ENCODE measurements at places on chromosomes 2 and 18.

DNA sequence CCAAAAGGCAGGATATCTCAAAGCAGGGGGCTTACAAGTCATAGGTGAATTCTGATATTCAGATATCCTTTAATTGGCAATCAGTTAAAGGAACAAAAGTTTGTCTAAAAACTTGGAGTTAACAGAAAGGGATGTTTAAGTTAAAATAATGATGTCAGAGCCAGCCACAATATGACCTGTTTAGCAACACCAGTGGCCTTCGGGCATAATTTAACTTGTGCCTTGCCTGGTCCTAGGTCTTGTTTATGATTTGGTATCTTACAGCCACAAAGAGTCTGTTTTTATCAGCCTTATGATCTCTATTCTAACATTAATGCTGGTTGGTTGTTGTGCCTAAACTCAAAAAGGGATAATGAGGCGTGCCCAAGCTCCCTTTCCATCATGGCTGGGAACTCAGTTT is 252.9 kb downstream of the RNF152 start:
- no peak for DNase-seq

GRCh38 chr2:173355132-173355865 is 627 bp downstream of the CDCA7 start:
- no peak for DNase-seq

DNA sequence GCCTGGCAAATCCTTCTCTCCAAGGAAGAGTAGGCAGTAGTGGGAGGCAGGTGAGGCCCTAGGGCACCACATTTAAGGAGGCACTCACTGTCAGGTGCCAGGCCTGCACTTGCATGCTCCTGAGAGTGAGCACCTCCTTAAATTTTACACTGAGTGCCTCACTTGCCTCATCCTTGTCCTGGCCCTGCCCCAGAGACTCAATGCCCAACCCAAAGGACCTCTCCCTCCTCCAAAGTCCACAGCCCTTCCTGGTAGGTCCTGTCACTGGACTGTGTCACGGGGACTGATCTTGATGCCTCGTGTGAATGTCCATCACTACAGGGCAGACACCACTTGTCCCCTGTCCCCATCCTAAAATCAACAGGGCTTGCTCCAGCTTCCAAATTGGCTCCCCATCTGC is 235.6 kb downstream of the ZBTB7C start:
- DNase-seq = no peak

- DNase-seq = no peak
Measured at GRCh38 chr2:203763938-203764664, 57.7 kb downstream of the CD28 start.

DNA sequence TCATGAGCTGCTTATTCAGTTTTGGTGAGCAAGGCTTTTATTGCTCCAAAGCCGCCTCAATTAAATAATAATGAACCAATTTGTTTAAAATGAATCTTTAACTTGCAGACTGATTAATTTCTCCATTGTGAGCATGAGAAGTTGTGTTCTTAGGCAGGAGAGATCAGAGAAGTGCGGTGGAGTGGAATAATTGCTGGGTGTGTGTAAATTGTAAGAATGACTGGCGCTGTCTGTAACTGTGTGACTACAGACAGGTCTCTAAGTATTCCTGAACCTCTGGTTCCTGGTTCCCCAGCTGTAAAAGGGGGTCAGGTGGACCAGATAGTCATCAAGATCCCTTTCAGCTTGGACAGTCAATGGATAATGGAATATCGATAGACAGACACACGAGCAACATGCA is 98.0 kb upstream of the EFEMP1 start:
- DNase-seq = no peak

DNA sequence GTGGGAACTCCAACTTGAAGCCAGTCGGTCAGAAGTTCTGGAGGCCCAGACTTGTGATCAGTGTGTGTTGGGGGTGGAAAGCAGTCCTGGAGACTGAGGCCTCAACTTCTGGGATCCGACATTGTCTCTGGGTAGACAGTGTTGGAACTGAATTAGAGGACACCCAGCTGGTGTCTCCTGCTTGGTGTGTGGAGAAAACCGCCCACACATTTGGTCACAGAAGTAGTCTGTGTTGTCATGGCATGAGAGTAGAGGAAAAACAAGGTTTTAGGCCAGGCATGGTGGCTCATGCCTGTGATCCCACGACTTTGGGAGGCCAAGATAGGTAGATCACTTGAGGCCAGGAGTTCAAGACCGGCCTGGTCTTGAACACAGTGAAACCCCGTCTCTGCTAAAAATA is 51.5 kb downstream of the PUM2 start:
- DNase-seq = no peak

DNA sequence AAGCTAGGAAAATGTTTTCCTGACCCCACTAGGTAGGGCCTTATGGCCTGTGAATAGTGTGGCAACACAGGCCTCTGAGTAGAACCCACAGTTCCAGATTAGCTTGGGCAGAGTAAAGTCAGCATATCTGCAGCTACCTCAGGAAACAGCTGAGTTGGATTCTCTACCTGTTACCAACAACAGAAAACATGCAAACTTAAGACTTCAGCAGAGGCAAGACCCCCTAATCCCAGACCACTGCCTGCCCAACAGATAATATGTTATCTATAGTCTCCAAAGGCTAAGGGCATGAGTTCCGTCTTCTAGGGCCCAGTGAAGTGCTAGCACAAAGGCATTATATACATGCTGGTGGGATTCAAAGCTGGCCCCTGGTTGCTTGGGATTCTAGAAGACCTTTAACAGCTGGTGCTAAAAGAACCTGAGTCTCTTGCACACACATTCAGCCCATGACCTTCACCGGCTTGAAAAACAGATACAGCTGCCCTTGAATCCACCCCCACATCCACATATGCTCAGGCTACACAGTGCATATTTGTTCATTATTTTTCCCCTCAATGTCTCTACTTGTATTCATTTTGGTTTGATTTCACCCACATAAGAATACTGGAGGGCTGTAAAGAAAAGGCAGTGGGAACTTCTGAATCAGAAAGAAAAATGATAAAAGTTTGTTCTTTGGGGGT is 13.5 kb upstream of the UBXN4 start:
- DNase-seq = no peak

GRCh38 chr2:237896956-237897355 is 37.5 kb downstream of the RAMP1 start:
- no peak for DNase-seq

DNA sequence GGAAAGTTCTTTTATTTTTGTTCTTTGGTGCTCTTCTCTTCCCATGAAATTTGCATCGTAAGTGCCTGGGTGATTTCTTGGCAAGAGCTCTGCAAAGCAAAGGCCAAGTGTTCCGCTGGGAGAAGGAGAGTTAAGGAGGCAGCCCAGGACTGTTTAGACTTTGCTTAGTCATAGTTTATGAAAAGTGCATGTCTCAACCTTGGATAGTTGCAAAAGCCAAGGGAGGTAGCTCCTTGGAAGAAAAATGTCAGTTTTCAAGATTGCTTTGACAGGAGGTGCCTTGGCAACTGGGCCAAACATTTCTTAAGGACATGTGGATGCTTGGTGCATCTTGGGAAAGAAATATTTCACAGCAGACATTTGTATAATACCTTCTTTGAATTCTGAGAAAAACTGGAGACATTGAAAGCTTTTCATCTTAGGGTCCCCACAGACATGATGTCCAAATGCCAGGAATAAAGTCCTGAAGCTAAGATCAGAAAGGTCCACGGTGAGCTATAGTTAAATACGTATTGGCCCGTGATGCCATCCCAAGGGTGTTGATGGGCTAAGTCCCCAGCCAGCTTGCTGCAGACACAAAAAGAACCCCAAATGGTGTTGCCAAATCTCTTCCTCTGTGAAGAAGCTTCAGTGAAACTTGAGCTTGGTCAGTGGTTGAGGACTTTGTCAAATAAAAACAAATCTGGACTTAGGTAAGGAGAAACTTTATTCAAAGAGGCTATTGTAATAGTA is 96.3 kb upstream of the THUMPD2 start:
- no peak for DNase-seq

DNA sequence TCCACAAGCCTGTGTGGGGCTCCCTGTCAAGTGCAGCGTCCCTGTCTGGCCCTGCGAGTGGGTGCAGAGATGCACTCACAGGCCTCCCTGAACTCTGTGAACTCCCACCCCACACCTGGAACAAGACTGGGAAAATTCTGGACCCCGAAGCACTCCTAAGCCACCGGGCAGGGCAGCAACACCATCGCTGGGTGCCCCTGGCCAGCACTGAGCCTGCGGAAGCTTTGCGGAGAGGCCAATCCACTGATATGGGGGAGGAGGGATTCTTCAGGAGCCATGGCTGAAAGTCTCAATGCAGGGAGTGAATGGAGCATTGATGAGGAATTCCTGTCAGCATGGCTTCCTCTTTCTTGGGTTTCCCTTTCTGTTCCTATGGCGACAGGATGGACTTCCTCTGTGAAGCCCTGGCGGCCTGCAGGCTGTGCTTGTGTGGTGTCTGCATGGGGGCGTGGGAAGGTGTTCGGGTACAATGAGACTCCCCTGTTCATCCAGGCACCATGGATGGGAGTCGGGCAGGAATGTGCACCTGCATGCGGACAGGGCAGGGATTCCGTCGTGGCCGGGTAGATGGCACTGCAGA is 15.1 kb downstream of the TRIB2 start:
- DNase-seq = no peak

- no peak for DNase-seq
Measured at GRCh38 chr2:68487773-68488355, 20.5 kb downstream of the APLF start.

GRCh38 chr18:58881477-58881876 is 16.8 kb downstream of the ZNF532 start:
- no peak for DNase-seq

DNA sequence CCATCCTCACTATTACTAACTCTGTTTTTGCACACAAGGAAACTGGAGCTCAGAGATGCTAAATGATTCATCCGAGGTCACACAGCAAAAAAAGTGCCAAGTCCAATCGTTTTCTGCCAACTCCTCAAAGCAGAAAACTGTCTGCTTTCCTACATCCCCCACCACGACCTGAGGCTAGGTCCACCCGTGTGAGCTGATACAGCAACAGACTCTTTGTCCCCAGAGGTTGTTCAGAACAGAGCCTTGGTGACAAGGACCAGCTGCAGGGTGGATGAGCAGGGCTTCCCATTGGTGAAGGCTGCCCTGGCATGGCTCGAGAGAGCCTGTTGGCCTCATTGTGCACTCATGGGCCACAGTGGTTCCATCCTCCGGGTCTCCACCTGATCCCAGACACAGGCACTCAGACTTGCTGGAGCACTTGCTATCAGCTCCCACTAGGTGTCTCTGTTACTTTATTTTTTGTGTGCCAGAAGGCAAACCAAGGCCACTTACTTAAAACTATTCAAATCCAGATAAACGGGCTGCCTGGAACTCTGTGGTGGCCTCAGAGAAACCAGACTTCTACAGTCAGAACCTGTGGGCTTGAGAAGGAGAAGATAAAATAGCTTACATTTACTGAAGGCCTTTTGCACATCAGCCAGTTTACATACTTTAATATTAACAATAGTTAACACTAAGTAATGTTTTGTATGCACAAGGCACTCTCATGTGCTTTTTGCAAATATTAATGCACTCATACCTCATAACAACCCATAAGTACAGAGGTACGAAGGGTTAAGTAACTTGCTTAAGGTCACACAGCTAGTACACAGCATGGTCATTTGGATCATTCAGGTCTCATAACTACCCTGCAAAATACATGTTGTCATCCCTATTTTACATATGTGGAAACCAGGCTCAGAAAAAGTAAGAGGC is 62.9 kb upstream of the CTIF start:
- DNase-seq = peak; percentile 30

- DNase-seq = no peak
Measured at GRCh38 chr2:239461291-239462190, 60.7 kb upstream of the HDAC4 start.

DNA sequence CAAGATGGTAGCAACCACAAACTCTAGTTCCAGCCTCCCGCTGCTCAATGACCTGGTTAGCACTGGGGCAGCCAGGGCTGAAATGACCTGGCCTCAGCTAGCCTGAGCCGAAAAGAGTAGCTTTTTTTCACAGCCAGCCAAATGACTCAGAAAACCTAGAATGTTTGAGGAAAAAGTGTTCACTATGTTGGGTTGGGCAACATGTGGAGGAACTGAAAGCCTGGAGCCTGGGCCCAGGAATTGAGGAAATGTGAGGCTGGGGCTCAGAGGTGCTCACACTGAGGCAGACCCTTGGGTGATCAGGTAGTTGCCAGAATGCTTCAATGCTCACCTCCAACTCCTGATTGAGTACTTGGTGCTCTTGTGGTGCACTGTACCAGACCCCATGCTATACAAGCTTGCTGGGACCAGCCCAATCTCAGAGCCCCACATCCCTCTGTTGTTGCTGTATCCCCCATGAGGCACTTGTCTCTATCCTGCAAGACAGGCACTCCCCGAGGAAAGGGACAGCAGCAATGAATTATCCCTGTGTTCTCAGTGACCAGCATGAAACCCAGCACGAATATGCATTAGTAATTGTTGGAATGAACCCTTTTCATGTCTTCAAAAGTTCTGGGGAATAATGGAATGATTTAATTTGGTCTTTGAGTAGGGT is 116.2 kb downstream of the USP34 start:
- DNase-seq = no peak

DNA sequence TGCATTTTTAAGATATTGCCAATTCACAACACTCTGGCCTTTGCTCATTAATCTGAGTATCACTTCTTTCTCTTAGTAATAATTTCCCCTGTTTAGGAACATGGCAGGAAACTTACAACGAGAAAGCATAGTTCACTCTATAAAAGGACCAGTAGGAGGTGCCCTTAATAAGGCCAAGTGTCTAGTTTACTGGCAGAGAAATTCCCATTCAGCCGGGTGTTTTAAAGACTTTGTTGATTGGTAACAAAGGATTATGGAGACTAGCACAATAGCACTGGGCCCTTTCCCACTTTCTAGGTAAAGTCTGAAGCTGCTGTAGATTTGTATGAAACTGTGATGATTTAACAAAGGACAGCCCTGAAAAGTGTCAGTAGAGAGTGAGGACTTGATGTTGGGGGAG is 3.1 kb downstream of the DCC start:
- DNase-seq = no peak

DNA sequence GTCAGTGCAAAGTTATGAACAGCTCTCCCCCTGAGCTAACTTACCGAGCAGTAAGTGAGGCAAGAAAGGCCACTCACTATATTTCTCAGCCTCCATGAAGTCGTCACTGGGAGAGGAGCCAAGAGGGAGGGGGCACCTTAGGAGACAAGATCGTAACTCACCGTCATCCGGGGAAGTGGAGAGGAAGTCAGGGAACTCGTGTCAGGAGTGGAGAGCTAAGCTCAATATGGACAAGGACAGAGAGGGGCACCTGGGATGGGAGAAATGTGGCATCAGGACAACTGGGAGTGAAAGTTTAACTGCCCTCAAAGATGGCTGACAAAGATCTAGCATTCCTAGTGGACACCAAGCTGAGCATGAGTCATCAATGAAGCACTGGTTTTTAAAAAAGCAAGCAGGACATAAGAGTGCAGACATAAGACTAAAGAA is 37.1 kb downstream of the BCL11A start:
- no peak for DNase-seq

DNA sequence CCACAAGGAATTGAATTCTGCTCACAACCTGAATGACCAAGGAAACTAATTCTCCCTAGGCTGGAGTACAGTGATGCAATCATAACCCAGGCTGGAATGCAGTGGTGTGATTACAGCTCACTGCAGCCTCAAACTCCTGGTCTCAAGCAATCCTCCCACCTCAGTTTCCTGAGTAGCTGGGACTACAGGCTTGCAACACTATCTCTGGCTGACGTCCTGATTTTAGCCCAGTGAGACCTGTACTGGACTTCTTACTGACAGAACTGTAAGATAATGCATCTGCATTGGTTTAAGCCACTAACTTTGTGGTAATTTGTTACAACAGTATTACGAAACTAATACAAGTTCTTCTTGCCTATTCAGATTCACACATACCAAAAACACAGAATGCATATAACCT is 9.5 kb upstream of the KDSR start:
- DNase-seq = no peak

GRCh38 chr2:26770986-26771586 is 7.0 kb downstream of the SLC35F6 start:
- DNase-seq = peak; percentile 20
